ENCODE measurements at places on chromosomes 6 and 20.

DNA sequence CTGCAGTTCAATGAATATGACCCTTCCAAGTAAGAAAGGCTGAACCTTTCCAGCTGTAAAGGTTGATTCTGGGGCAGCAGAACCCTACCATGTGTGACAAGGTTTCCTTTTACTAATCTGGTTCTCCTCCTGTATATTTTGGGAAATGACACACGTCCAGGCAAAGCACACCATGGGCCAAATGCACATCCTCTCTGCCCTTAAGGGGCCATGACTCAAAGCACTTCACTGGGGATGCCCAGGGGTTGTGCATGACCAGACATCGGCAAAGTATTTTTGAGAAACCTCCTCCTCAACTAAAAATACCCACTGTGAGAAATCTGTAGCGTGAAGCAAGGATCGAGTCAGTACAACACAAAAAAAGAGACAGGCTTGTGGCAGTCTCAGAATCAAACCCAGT, 174.7 kb downstream of the BACH2 start:
- no peak for DNase-seq

DNA sequence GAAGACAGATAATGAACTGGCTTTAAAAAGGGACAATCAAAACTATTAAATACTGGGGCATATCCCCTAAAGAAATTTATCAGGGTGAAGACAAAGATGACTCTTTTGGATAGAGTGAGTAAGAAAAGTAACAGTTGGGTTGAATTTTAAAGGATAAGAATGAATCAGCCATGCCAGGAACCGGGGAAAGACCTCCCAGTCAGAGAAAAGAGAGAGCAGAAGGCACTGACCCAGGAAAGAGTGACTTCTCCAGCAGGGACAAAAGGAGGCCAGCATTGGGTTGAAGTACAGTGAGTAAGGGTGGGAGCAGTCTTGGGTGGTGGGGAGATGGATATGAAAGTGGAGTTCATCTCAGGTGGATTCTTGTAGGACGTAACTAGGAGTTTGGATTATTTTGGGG, 516.9 kb upstream of the JAG1 start:
- DNase-seq, result no peak

DNA sequence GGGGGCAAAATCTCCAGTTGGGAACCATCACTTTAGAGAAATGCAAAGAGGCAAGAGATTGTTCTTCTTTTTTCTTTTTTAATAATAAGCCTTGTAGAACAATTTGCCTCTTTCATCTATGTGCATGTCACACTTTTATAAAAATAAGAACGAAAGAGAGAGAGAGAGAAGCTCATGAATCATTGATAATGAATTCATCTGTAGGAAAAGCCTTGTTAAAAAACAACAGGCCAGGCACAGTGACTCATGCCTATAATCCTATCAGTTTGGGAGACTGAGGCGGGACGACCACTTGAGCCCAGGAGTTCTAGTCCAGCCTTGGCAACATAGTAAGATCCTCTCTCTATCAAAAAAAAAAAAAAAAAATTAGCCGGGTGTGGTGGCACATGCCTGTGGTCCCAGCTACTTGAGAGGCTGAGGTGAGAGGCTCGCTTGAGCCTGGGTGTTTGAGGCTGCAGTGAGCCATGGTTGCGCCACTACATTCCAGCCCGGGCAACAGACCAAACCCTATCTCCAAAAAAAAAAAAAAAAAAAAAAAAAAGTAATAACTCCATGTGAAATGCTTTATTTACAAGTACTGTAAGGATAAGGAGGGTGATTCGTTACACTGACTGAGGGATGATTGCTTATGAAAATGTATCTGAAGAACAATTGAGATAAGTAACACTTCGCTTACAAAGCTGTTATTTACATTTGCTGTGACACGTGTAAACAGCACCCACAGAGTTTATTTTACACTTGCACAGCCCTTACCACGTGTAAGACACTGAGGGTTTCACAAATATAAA, 6.0 kb downstream of the CCN5 start:
- no peak for DNase-seq

DNA sequence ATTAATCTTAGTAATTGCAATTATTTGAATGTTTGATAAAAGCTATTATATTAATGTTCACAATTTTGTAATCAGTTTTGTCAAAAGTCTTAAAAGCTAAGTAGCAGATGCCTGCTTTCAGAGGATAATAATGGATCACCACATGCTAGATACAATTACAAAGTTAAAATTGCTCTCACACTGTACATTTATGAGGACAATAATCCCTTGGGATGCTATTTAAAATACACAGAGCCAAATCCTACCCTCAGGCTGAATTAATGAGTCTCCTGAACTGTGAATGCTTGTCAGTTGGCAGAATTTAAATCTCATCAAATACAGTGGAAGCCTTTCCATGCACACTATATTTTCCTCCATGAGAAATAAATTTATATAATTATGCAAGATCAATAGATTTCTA, 153.3 kb upstream of the SYNCRIP start:
- no peak for DNase-seq

DNA sequence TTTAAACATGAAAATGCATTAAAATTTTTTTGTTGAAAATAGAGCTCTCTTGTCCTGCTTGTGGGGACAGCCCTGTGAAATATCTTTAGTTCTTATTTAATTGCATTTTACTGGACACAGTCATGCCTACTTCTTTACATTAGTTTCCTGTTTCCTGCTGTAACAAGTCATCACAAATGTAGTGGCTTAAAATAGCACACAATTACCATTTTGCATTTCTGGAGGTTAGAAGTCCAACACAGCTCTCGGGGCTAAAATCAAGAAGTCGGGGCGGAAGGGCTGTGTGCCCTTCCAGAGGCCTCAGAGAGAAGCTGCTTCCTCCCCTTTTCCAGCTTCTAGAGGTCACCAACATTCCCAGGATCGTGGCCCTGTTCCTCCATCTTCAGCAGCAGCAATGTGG, 29.4 kb downstream of the PNLDC1 start:
- DNase-seq, result no peak

- no peak for DNase-seq
Measured at GRCh38 chr6:168105813-168106632, 27.0 kb upstream of the FRMD1 start.

- no peak for DNase-seq
Measured at GRCh38 chr6:82783587-82784236, 281.9 kb downstream of the UBE3D start.

DNA sequence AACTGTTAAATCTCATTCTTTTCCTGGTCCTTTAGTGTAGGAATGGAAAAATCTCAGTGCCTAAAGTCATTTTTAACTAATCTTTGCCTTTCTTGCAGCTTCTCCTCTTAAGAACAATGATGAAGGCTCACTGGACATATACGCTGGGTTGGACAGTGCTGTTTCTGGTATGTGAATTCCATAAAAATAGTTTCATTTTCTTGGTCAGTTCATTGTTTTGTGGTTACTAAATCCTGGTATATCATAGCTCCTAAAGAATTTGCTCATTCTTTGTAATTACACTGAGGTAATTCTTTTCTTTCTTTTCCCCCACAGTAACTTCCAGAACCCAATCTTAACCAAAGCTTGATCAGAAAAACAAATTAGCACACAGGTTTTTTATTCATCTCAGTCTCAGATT, 23.4 kb downstream of the CASP8AP2 start:
- no peak for DNase-seq

DNA sequence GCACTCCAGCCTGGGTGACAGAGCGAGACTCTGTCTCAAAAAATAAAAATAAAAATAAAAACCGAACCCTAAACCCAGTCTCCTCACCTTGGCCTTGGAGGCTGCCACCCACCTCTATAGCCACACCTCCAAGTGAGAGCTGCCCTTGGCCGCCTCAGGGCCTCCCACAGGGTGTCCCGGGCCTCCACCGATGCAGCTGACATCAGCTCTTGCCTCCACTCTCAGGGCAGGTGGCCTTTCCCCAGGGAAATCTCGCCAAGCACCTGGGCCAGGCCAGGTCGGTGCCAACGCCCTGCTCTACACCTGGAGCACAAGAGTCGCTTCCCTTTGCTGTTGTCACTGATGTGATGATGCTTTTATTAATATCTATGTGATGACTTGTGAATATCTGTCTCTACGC, 8.9 kb upstream of the MYL9 start:
- no peak for DNase-seq

DNA sequence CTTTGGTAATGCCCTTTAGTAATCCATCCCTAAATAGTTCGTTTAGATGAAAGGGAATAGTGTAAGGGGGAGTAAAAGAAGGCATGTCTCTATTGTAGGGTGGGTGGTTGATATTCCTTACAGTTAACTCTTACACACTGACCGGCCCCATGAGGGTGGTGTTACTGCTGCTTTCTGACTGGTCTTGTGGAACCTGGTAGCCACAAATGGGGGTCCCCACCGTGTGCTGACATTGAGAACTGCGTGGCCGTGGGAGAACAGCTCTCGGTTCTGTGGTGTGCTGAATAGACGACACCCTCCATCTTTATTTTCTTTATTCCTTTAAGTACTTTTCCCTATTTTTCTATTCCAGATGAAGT, 19.3 kb downstream of the MRAP2 start:
- DNase-seq, result no peak

GRCh38 chr6:85579581-85579980, 14.1 kb downstream of the SNX14 start:
- DNase-seq, result no peak

- DNase-seq, result no peak
Measured at GRCh38 chr6:148703900-148704299, 42.9 kb upstream of the UST start.

- no peak for DNase-seq
Measured at GRCh38 chr6:25061289-25061936, 125.7 kb upstream of the RIPOR2 start.

GRCh38 chr6:35044145-35044745, 96.9 kb downstream of the TCP11 start:
- no peak for DNase-seq

- DNase-seq, result no peak
Measured at GRCh38 chr6:146912730-146913685, 291.2 kb upstream of the STXBP5 start.

- no peak for DNase-seq
Measured at GRCh38 chr6:154041001-154041400, 2.0 kb downstream of the OPRM1 start.

DNA sequence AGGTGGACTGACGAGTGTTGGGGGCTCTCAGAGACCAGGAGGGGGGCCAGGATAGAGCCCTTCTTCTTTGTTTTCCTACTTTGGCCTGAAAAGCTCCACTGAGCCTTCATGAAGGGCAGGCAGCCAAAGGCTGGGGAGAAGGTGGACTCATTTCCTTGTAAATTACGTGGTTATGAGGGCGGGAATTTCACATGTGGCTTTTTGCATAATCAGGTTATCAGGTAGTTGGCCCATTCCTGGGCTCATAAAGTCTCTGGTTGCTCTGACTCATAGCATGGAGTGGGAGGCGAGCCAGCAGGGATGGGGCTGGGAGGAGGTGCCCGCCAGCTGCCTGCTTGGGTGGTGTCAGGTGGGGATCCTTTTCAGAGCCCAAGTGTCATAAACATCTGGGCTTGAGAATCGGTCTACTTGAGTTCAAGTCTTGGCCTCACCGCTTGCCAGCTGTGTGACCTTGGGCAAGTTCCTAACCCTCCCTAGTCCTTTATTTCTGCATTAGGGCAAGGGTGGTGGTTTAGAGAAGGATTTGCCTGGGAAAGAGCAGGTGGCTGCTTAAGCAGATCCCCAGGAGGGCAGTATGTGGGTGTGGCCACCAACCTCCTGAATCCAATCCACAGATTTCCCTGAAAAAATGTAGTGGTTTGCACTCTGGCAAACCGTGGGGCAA, 26.5 kb upstream of the RNF24 start:
- DNase-seq, result no peak

GRCh38 chr20:37152284-37152683, 26.8 kb upstream of the RPN2 start:
- no peak for DNase-seq

- no peak for DNase-seq
Measured at GRCh38 chr20:44596010-44596409, 13.6 kb downstream of the PKIG start.

DNA sequence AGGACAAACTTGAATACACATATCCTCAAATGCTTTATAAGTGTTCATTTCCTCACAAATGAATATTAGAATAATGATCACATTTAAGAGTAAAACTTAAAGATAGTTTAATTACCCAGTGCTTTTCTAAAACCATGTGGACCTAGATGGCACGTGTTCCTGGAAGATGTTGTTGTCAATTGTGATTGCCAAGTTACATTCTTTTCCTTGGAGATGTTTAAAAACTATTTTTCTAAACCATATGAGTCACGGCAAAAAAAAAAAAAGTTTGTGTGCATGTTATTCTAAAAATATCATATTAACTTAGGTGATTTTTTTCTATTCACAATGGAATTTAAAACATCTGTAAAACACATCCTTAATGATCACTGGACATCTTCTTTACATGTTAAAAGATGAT, 51.1 kb downstream of the RCAN2 start:
- no peak for DNase-seq

DNA sequence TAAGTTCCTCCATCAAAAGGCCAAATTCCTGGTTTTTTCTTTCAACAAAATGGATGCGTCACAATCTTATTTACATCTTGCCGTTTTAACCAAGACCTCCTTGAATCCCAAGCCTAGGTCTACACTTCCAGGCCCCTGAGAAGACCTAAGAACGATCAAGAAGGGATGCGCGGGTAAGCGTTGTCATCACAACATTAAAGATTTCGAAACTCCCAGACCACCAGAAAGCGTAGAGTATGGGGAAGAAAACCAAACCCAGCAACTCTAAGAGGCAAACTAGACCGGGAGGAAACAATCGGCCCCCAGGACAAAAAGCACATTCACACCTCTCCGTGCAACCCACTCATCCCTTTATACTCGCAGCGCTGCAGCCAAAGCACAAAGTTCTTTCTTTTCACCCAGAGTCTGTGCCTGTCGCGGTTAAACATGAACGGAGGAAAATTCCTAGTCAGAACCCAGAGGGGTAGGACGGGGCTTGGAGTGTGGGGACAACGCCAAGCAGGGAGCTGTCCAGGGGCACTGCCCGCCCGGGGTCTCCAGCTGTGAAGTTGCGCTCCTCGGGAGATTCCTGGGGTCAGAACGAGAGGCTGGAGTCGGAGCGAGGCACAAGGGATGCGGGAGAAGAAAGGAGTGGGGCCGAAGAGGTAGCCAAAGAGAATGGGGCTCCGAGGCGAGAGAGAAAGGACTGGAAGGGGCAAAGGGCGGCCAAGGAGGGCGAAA, 725 bp downstream of the OSER1 start:
- DNase-seq, result no peak

DNA sequence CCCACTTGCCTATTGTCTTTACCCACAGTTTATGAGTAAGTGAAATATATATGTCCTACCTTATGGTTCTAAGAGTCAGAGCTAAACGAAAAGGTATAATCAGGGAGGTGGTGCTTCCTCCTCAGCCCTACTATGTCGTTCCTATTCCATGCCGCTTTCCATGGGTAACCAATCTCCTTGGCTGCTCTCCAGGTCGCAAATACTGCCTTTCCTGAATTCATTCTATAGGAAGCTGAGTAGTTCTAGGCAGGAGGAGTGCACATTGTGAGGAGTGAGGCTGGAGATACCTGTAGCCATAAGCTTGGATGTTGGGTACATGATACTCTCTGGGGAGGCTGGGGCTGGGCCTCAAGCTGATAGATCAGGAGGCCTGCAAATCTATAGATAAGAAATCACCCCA, 5.8 kb downstream of the IL20RA start:
- no peak for DNase-seq

GRCh38 chr6:16472349-16473069, 234.1 kb downstream of the GMPR start:
- DNase-seq, result no peak
